ENCODE measurements at places on chromosomes 11 and 22. TPM values are rescaled to one million over a fixed set of nuclear protein-coding genes. Genes with fewer than 3 reads are reported as not detected.
A peak's percentile ranks its signal among the peaks of the same experiment; 100 is the strongest.

- H3K36me3 ChIP-seq, result no peaks in the 10 kb centered on the region
- no peak overlapping the region for H3K27ac ChIP-seq
- no peak overlapping the region for H3K4me3 ChIP-seq
These were observed 195.2 kb downstream of the TRIM29 start for GRCh38 chr11:119942583-119943297.

DNA sequence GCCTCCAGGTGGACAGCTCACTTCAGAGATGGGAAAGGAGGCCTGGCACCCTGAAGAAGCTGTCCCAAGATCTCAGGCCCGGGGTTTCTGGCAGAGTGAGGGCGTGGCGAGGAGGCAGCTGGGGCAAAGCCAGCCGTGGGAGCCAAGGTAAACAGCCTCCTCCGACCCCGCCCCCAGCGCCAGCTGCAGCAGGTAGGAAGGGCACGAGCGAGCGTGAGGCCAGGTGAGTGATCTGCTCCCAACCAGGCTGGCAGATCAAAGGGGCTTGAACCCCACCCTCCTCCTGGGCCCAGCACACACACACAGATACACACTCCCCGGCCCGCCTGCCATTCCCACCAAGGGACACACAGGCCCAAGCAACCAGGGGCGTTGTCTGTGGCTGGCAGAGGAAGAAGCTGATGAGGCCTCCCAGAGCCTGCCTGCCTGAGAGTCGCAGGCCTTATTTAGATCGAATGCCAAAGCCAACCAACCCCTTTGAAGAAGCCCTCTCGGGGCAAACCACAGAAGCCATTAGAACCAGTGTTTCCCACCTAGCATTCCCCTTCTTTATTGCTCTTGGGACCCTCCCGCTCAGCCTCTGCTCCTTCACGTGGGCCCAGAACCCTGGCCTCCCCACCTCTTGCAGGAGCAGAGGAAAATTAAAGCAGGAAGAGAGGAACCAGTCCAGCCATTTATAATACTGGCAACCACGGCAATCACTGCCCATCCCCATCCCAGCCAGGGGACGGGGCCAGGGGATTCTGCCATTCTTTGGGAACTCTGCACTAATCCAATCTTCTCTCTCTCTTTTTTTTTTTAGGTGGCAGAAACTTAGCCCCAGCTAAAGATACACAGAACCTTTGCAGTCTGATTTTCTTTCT is 5.0 kb downstream of the PDGFB start:
- no peaks in the 10 kb centered on the region for H3K27me3 ChIP-seq
- no peak overlapping the region for H3K4me3 ChIP-seq
- H3K27ac ChIP-seq, result peak overlapping the region; percentile 30
- DNase-seq, result peak; percentile 74

DNA sequence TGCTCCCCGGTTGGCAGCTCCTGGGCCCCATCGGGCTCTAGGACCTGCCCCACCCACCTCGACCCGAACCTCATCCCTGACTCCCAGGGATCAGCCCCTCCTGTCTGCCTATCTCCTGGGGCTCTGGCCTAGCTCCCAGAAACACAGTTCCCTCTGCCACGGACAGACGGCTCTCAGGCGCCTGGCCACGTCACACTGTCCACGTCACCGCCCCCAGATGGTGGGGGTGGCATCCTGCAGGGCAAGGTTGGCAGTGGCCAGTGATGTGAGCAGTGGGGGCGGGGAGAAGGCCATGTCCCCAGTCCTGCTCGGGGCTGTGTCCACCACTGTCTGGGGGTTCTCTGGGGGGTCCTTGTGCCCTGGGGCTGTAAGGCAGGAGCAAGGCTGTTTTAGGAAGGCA is 29.2 kb downstream of the SYT7 start:
- H3K27me3 ChIP-seq, result peaks cover 24% of the 10 kb centered on the region
- no peak overlapping the region for H3K4me3 ChIP-seq
- H3K36me3 ChIP-seq, result no peaks in the 10 kb centered on the region
- no peak for DNase-seq
- peak overlapping the region; percentile 94 for H3K27ac ChIP-seq

DNA sequence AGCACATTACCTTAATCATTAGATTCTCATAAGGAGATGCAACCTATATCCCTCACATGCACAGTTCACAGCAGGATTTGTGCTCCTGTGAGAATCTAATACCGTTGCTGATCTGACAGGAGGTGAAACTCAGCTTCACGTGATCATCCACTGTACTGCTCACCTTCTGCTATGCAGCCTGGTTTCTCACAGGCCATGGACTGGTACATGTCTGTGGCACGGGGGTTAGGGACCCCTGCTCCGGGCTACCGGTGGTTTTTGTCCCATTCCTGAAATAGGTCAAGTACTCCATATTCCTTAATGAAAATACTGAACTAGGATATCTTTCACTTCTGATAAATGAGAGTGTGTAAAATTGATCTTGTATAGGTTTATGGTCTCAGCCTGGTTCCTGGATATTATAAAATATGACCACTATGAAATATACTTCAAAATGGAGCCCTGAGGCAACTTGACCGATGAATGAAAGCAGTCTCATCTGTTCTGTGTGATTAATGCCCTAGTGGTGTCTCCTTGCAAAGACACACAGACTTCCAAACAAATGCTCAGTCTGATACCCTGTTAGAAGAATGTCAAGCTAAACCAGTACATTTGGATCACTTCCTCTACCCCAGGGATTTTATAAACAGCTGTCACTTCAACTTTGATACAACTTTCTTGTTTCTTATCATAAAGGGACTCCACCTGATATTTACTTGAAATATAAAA is 492.9 kb upstream of the ANO3 start:
- no peaks in the 10 kb centered on the region for H3K27me3 ChIP-seq
- DNase-seq, result no peak
- H3K36me3 ChIP-seq, result no peaks in the 10 kb centered on the region
- H3K27ac ChIP-seq, result no peak overlapping the region
- no peaks in the 10 kb centered on the region for H3K4me1 ChIP-seq

GRCh38 chr11:44876906-44877305 is 73.8 kb downstream of the TP53I11 start:
- no peak overlapping the region for H3K27ac ChIP-seq
- peak; percentile 20 for DNase-seq
- no peaks in the 10 kb centered on the region for H3K27me3 ChIP-seq

GRCh38 chr11:334264-334994 is 13.8 kb upstream of the IFITM3 start:
- no peaks in the 10 kb centered on the region for H3K27me3 ChIP-seq
- no peak for DNase-seq
- H3K27ac ChIP-seq, result peak overlapping the region; percentile 74

DNA sequence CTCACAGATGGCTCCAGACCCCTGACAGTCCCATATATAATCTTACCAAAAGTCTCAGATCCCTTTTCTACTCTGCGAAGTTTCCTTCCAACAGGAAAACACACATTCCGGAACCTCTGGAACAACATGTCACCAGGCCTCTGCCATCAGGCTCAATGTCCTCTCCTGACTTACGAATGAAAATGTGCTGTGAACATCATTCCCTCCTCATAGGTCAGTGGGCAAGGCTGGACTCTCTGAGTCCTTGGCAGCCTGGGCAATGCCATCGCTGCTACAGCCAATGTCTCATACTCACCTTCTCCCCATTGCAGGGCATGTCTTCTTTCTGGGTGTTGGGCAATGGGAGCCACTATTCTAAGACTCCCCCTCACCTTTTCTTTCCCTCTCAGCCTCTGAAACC is 1.7 kb upstream of the HPX start:
- no peak overlapping the region for H3K4me3 ChIP-seq
- no peak for DNase-seq
- H3K4me1 ChIP-seq, result no peaks in the 10 kb centered on the region
- H3K27ac ChIP-seq, result no peak overlapping the region
- H3K27me3 ChIP-seq, result no peaks in the 10 kb centered on the region

DNA sequence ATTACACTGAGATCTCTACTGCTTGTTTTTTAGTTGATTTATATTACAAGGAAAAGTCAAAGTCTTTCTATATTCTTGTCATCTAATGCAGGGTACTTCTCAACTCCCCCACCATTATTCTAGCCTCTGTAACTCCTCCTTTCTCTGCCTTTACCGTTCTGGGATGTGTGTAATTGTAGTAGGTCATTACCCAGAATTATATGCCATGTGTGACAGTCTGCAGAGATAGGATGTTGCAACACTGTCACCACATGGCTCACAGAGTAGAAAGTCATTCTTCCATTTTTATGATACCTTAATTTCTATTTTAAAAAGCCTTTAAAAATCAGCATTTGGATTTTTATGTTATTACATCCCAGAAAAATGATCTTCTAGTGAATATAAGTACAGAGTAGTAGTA is 32.7 kb downstream of the ZNF143 start:
- H3K27ac ChIP-seq, result no peak overlapping the region
- no peaks in the 10 kb centered on the region for H3K27me3 ChIP-seq
- DNase-seq, result no peak
- peaks cover 50% of the 10 kb centered on the region for H3K36me3 ChIP-seq
- H3K4me1 ChIP-seq, result no peaks in the 10 kb centered on the region

DNA sequence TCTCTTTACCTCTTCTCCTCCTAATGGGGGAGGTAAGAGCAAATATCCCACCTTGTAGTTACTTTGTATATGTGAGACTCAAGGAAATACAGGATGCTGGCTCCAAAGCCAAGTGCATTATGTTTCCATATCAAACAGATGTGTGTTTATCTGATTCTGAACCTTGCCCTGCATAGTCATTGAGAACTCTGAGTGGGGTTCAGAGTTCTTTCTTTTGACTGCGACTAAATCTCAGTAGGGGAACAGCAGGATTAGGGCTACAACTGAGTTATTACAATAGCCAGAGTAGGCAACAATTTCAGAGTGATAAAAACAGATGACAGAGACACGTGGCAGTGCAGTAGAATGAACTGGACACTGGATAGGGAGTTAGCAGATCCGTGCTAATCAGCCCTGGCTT is 34.1 kb upstream of the TLCD5 start:
- H3K36me3 ChIP-seq, result no peaks in the 10 kb centered on the region
- no peak overlapping the region for H3K4me3 ChIP-seq
- H3K27ac ChIP-seq, result no peak overlapping the region
- DNase-seq, result no peak
- no peaks in the 10 kb centered on the region for H3K4me1 ChIP-seq
- H3K27me3 ChIP-seq, result peaks cover 18% of the 10 kb centered on the region

- no peak for DNase-seq
- no peaks in the 10 kb centered on the region for H3K27me3 ChIP-seq
- no peak overlapping the region for H3K27ac ChIP-seq
- H3K36me3 ChIP-seq, result no peaks in the 10 kb centered on the region
- peaks cover 2% of the 10 kb centered on the region for H3K4me1 ChIP-seq
- H3K4me3 ChIP-seq, result no peak overlapping the region
These were observed 21.6 kb upstream of the BBOX1 start for GRCh38 chr11:27018902-27019529.

DNA sequence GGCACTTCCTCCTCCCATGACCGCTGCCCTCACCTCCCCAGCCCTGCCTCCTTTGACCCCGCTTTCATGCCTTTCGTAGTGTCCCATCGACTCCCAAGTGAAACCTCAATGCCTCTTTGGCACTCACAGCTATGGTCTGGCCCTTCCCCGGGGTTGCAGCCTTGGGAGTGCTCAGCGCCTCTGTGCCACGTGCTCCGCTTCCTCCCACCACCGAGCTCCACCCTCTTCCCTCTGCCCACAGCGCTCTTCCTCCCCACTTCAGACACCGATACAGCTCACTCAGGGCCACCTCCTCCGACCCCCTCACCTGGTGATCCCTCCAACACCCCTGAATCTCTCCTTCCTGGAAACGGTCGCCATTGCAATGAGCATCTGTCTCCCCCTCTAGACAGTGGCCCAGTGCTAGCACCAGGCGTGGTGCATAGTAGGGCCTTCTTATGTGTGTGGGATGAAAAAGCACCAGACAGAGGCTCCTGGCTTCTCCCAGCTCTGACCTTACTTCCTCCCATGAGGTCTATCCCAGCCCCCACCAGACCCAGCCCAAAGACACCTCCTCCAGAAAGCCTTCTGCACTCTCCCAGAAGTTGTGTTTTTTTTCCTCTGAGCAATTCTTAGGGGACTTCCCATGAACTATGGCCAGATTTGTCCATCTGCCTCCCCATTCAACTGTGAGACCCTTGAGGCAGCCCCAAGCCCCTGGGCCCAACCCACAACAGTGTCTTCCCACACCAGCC is 16.4 kb upstream of the SCGB1A1 start:
- peak overlapping the region; percentile 26 for H3K27ac ChIP-seq
- H3K4me1 ChIP-seq, result peaks cover 10% of the 10 kb centered on the region
- H3K36me3 ChIP-seq, result no peaks in the 10 kb centered on the region
- no peaks in the 10 kb centered on the region for H3K27me3 ChIP-seq
- no peak for DNase-seq

GRCh38 chr22:19568337-19569275 is 44.4 kb upstream of the CLDN5 start:
- no peak overlapping the region for H3K27ac ChIP-seq
- H3K36me3 ChIP-seq, result no peaks in the 10 kb centered on the region
- DNase-seq, result no peak
- H3K27me3 ChIP-seq, result no peaks in the 10 kb centered on the region

GRCh38 chr11:34034053-34034452 is 17.5 kb upstream of the CAPRIN1 start:
- H3K27ac ChIP-seq, result no peak overlapping the region
- H3K4me1 ChIP-seq, result no peaks in the 10 kb centered on the region
- no peaks in the 10 kb centered on the region for H3K27me3 ChIP-seq
- no peak overlapping the region for H3K4me3 ChIP-seq
- DNase-seq, result no peak

- no peaks in the 10 kb centered on the region for H3K4me1 ChIP-seq
- no peaks in the 10 kb centered on the region for H3K36me3 ChIP-seq
- H3K27ac ChIP-seq, result no peak overlapping the region
- H3K27me3 ChIP-seq, result no peaks in the 10 kb centered on the region
- no peak for DNase-seq
These were observed 87.2 kb downstream of the PDHX start for GRCh38 chr11:35003658-35004057.

DNA sequence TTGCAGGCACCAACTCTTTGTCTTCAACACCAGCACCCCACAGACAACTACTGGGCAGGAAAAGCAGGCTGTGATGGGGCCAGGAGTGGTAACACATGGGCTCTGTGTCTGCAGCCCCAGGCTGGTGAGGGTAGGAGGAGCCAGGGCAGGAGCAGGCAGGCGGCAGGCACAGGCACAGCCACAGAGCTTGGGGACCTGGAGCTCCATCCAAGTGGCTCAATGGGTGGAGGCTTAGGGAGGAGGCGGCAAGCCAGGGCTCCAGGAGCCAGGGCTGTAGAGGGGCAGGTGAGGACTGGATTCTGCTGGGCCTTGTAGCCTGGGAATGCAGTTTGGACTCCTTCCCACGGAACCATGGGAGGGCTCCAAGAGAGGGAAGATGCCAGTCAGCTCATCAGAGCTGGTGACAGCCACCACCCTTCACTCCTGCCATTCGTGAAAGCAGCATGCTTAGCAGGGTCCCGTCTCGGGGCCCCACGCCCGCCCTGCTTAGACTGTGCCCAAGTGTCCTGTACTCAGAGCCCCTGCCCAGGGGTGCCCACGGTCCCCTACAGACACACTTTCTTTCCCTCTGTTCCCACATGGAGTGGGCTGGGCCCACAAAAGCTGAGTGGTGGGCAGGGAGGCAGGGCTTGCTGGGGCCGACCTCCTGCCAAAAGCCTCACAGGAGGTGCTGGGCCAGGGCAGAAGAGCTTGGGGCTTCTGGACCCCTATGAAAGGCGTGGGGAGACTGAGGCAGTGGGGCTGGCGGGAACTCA is 12.4 kb downstream of the TTC38 start:
- no peak for DNase-seq
- H3K4me1 ChIP-seq, result no peaks in the 10 kb centered on the region
- H3K27ac ChIP-seq, result peak overlapping the region; percentile 52
- H3K4me3 ChIP-seq, result no peak overlapping the region
- peaks cover 19% of the 10 kb centered on the region for H3K36me3 ChIP-seq

The OR4D9 gene
- not detected for total RNA-seq

The KCNQ1OT1 gene
- 2.9 TPM for total RNA-seq

The WNT7B gene
- total RNA-seq, result 4.4 TPM

The MAPK8IP2 gene
- total RNA-seq, result 1.2 TPM

The RAG2 gene
- not detected for total RNA-seq

The HIRA gene
- total RNA-seq, result 27.2 TPM

The OR52N4 gene
- 0.26 TPM for total RNA-seq
